ENCODE measurements at places on chromosomes 13 and 19.

- no peak for DNase-seq
Measured at GRCh38 chr19:48713041-48713863, 6.3 kb downstream of the MAMSTR start.

DNA sequence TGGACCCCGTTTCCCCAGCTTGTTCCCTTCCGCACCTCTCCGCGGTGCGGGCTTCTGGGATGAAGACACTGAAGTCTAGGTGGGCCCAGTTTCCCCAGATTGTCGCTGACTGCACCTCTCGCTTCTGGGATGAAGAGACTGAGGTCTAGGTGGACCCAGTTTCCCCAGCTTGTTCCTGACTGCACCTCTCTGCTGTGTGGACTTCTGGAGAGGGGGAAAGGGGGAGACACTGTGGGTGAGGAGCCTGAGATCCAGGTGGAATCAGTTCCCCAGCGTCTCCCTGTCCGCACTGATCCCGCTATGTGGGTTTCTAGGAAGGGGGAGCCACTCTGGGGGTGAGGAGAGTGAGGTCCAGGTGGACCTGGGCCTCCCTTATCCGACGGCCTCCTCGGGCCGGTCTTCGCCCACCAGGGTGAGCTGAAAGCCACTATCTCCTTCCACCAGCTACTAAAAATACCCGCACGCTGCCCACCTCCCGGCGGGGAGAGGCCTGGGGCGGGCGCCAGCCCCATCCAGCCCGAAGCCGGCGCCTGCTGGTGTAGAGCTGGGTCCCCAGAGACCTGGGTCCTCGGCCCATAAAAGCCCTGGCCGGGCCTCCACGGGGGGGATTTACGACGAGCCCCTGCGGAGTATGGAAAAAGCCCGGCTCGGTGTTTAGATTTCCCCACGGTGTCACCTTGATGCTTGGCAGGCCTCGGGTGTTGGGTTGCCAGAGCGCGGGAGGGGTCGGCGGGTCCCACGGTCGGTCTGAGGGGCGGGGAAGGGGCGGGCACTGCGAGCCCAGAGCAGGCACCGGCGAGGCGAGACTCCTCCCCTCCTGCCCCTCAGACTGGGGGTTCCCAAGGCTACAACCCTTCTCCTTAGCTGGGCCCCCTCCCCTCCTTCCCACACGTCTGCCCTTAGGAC is 10.6 kb downstream of the FUT6 start:
- DNase-seq: no peak

DNA sequence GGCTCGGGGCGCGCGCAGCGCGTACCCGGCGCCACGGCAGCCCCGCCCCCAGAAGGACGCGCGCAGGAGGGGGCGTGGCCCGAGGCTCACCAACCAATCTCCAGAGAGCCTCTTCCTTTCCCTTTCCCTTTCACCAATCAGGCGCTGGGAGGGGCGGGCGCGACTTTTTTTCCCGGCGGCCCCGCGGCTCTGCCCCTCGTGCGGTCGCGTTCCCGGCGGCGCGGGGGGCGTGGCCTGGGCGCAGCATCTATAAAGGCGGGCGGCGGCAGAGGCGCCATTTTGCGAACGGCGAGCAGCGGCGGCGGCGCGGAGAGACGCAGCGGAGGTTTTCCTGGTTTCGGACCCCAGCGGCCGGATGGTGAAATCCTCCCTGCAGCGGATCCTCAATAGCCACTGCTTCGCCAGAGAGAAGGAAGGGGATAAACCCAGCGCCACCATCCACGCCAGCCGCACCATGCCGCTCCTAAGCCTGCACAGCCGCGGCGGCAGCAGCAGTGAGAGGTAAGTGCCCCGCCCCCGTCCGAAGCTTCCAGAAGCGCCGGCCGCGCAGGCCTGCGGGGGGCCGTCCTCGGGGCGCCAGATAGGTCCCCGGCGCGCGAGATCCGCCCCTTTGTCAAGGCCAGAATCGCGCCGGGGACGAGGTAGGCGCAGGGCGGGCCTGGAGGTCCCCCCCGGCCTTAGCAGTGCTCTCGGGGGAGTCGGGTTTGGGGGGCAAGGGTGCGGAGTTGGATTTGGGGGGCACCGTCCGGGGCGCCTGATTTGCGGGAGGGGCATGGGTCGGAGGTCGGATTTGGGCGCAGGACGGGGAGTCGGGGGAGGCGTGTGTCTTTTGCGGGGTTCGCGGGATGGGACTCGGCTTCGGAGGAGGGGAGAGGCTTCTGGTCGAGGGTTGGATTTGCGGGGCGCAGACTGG is 12.5 kb downstream of the PEAK3 start:
- peak; percentile 98 for DNase-seq

GRCh38 chr19:56245121-56245740 is 27.3 kb upstream of the EDDM13 start:
- no peak for DNase-seq

DNA sequence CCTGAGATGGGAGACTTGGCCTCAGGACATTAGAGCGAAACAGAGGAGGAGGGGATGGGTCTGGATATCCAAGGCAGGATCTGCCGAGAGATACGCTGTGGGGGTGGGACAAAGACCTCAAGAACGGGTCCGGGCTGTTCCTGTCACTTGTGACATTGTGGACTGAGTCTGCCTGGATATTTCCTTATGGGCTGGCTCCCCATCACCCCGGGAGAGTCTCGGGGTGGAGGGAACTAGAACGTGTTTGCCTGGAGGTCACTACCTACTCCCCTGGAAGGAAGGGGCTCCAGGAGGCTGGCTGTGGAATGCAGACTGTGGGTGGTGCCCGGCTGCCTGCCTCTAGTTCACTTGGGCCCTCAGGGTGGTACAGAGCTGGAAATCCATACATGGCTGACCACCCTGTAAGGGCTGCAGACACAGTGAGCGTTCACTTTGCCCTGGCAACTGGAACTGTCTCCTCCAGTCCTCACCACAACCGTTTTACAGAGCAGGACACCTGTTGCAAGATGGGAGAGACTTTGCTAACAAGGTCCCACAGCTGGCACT is 26.4 kb downstream of the DNM2 start:
- DNase-seq: no peak

DNA sequence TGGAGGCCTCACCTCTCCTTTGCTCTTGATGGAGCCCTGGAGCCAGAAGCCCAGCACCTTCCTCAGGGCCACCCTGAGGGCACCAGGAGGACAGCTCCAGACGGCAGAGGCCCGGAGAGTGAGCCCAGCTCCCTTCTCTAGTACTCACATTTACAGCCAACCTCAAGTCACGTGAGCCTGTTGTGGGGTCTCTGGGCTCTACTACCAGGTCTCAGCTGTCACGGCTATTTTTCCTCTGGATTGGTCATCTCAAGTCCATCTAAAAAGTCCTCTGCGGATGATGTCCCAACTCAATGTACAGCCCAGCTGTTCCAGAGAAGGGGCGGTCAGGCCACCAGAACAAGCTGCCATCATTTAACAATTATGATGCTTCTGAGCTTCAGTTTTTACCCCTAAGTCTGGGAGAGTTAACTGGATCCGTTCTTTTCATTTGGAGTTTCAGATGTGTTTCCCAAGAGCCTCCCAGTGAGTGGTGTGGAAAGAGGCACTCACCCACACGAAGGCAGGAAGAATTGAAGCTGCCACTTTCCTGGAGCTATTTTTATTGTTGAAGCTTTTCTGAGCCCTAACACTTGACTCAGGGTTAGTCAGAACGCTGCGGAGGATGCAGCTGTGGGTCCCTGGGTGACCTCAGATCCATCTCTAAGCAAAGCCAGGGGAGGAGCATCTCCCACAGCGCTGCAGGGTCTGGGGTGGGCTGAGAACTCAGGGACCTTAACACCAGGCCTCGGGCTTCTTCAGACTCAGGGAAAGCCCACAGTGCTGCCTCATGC is 143.5 kb upstream of the UBL3 start:
- no peak for DNase-seq

DNA sequence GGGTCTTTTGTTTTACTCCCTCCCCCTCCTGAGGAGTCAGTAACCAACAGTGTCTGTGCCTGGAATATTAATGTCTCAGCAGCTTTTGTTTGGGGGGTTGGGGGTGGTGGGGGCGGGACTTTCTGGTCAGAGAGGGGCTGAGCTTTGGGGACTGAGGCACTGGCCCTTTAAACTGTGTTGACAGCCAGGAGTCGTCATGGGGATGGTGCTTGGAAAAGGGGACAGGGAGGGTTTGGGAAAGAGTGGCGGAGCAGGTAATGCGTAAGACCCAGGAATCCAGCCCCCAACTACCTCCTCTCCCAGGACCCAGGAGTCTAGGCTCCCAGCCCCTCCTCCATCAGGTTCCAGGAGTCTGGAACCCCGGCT is 5.2 kb downstream of the CADM4 start:
- no peak for DNase-seq

- DNase-seq: no peak
Measured at GRCh38 chr13:22451327-22451741, 729.4 kb upstream of the SGCG start.

GRCh38 chr19:43362179-43362578 is 8.7 kb downstream of the CD177 start:
- DNase-seq: no peak

DNA sequence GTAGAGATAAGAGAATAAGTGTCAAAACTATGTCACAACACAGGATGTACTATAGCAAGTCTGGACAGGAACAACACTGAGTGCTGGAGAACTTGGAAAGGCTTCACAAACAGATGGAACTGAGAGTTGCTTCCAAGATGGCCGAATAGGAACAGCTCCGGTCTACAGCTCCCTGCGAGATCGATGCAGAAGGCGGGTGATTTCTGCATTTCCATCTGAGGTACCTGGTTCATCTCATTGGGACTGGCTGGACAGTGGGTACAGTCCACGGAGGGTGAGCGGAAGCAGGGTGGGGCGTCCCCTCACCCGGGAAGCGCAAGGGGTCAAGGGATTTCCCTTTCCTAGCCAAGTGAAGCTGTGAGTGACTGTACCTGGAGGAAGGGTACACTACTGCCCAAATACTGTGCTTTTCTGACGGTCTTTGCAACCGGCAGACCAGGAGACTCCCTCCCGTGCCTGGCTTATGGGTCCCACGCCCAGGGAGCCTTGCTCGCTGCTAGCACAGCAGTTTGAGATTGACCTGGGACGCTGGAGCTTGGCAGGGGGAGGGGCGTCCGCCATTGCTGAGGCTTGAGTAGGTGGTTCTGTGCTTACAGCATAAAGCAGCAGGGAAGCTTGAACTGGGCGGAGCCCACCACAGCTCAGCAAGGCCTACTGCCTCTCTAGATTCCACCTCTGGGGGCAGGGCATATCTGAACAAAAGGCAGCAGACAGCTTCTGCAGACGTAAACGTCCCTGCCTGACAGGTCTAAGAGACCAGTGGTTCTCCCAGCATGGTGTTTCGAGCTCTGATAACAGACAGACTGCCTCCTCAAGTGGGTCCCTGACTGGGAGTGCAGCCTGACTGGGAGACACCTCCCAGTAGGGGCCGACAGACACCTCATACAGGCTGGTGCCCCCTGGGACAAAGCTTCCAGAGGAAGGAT is 46.0 kb downstream of the USP12 start:
- DNase-seq: no peak
